Activated CD8-positive, alpha-beta memory T cell treated with anti-CD3 and anti-CD28 coated beads, Interleukin-2, amount 50 U/mL, for 4 hours (primary cell): ENCODE measurements at places on chromosomes 7 and 10.

DNA sequence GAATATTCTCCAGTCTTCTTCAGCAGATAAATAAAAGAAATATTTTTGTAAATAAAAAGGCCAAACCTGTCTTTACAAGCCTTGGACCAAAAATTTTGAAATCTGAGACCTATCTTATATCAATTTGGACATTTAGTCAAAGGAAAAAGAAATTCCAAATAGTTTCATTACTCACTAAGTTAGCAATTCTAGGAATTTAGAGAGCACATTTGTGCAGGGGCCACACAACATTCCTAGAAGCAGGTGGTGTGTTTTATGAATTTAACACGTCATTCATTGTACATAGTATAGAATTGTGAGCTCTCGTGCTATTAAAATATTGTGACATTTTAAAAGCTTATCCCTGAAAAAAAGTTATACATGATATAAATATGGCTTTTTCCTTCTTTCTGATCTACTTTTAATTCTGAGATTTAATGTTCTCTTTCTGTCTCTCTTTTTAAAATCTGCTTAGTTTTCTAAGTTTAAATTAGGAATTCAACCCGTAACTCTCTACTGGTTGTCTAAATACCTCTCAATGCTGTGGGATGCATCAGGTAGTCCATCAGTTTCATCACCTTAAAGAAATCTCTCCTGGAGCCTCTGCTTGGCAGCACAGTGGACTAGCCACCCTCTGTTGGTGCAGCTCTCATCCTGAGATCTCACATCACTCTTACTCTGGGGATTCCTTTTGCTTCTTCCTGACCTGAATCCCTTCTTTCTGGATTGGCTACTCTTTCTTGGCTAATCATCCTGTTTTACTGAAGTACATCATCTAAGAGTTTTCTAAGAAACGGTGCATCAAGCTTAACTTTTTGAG, 124.5 kb downstream of the SEMA3E start:
- no peak for DNase-seq

DNA sequence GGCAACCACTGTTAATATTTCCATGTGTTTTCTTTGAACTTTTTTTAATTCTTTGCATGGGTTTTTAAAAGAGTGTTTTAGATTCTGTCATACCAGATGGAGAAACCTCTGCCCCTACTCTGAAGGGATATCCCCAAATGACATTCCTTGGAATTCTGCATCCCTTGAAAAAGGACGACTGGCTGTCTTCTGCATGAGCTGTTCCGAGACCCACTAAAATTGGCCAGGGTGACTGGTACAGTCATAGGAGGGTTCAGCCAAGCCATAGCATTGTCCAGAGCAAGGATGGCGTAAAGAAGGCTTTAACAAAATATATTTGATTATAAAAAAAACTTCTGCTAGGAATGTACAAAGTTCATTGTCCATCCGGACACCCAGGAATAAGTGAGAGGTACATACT, 952.9 kb downstream of the NRG3 start:
- no peak for DNase-seq

DNA sequence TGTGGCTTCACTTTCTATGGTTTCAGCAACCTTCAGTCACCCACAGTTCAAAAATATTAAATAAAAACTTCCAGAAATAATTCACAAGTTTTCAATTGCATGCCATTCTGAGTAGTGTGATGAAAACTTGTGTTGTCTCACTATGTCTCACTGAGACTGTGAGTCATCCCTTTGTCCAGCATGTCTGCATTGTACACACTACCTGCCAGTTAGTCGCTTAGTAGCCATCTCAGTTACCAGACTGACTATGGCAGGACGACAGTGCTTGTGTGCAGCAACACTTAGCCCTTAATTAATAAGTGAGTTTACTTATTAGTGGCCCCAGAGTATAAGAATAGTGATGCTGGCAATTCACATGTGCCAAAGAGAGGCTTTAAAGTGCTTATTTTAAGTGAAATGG, 22.5 kb downstream of the CCDC186 start:
- DNase-seq: no peak

DNA sequence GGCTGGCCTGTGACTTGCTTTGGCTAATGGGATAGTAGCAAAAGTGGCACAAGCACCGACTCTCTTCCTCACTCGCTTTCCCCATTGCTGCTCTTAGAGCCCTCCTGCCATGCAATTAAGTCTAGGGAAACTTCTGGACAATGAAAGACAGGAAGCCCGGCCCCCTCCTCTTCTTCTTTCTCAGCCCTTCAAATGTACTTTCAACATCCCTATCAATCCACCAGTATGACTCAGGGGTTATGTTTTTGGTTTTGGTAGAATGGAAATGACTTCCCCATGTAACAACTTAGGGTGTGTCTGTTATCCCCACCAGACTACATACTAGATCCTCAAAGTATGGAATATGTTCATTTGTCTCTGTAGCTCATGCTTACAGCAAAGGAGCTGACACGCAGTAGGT, 139.0 kb upstream of the GDF10 start:
- no peak for DNase-seq

- DNase-seq: no peak
These were observed 133.3 kb upstream of the NAMPT start for GRCh38 chr7:106418094-106418493.

GRCh38 chr10:70535001-70535400, 56.4 kb downstream of the PALD1 start:
- DNase-seq: no peak

DNA sequence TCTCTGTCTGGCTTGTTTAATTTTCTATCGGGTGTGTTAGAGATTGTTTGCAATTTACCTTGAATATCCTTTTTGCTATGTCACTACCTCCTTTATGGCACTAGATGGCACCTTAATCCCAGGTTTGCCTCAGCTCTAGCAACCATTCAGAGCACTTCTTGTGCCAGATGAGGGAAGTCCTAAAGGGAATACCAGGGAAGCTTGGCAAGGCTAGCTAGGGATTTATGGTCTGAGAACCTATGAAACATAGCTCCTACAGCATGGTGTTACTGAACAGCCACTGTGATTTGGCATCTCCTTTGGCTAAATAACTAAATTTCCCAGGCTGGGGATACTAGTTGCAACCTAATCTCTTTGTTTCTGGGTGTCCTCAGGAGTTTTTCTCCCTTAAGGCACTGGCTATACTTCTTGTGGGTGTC, 69.0 kb upstream of the VOPP1 start:
- no peak for DNase-seq

DNA sequence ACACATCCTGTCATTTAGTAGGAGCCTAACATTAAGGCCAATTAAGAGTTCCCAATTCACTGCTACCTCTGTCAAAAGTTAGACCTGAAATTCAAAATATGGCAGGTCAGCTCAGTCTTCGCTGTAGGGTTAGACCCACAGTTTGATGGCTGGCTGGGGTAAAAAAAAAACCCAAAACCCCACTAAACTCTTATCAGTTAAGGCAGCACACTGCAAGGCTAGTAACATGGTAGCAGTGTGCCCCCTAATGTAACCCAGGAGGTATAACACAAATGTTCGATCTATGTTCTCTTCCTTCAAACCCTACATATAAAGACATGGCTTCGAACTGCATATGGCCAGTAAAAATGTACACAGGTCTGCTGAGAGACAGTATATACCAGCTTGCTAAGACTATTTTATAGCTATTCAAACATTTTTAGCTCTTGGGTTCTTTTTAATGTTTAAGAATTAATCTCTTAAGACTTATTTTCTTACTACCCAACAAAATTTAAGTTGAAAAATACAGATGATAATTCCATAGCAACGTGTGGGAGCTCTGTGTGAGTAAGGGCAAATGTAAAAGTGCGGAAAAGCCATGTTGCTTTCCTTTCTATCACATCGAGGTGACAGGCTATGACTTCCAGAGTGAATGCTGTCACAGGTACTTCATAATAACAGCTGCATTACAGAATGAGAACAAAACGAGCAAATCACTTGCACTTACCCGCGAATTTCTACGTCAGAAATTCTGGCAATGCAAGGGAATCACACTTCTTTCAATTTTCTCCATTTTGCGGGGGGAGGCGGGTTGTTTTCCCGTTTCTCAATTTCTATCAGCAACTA, 168.4 kb upstream of the IMMP2L start:
- DNase-seq: no peak

- DNase-seq: no peak
These were observed 99.8 kb downstream of the JCAD start for GRCh38 chr10:29959586-29959985.

- no peak for DNase-seq
These were observed 167.0 kb downstream of the SFMBT2 start for GRCh38 chr10:7243873-7244272.

GRCh38 chr7:137757146-137757925, 89.4 kb downstream of the DGKI start:
- DNase-seq: no peak

DNA sequence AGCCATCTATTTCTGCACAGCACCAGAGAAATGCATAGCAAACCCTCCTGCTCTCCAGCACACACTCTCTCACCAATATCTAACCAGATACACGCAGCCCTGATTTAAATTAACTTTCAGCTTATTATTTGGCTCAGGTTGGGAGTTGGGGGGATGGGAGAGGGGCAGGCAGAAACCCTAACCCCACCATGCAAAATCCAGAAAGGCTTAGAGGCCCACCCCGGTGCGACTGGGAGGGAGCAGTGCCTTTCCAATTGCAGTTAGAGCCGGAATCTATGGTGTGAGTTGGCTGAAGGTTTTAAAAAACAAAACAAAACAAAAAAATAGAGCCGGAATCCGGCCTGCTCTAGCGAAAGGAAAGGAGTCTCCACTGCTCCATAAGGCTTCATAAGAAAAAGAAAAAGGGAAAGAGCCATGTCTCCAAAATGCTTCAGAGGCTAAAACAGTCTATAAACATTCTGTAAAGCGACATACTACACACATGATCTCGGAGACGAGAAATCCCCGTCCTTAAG, 2.9 kb downstream of the IGF2BP3 start:
- no peak for DNase-seq

GRCh38 chr10:122530177-122530576, 30.4 kb upstream of the DMBT1 start:
- DNase-seq: no peak

DNA sequence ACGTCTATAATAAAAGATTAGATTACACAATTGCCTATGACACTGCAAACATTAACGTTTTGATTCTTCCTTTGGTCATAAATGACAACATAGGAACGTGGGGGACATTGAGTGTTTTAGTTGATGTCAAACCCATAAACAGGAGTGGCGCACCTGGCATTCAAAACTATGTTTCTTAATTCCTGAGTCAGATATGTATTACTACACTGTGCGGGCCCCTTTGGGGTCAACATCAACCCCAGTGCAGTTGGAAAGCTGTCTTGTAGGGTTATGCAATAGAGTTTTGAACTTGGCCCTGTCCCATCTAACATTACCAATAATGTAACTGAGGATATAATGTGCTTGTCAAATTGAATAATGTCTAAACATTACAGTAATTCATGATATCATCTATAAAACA, 156.5 kb downstream of the CSTF2T start:
- DNase-seq: no peak

DNA sequence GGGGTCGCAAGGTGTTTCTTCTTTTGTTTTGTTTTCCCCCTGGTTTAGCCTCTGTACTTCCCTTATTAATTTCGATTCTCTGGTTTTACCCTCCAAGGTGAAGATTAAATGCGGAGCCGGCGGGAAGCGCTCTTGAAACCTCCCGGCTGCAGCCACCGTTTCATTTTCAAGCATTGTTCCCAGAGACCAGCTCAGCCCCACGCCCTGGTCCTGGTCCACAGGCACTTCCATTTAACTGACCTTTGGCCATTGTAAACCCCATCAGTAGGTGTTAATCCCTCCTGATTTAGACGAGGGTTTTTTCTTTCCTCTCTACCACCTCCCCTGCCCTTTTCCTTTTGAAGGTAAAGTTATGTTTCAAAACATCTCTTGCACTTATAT, 39.2 kb upstream of the ENO4 start:
- no peak for DNase-seq

- DNase-seq: no peak
These were observed 370.9 kb upstream of the SEMA3A start for GRCh38 chr7:84565345-84566074.

DNA sequence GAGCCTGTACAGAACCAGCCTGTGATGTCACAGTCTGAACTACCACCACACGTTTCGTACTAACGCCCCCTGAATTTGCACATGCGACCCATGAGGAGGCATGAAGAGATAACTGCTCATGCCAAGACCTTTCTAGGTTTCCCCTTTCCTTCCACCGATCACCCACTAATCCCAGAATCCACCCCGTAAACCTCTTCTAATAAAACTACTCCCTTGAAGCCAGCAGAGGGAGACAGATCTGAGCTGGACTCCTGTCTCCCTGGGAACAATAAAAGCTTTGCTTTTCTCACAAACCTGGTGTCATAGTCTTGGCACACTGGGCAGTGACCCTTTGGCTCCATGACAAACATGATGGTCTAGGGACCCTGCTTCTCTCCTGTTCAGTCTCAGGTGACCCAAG, 144.5 kb downstream of the FRMD4A start:
- no peak for DNase-seq

DNA sequence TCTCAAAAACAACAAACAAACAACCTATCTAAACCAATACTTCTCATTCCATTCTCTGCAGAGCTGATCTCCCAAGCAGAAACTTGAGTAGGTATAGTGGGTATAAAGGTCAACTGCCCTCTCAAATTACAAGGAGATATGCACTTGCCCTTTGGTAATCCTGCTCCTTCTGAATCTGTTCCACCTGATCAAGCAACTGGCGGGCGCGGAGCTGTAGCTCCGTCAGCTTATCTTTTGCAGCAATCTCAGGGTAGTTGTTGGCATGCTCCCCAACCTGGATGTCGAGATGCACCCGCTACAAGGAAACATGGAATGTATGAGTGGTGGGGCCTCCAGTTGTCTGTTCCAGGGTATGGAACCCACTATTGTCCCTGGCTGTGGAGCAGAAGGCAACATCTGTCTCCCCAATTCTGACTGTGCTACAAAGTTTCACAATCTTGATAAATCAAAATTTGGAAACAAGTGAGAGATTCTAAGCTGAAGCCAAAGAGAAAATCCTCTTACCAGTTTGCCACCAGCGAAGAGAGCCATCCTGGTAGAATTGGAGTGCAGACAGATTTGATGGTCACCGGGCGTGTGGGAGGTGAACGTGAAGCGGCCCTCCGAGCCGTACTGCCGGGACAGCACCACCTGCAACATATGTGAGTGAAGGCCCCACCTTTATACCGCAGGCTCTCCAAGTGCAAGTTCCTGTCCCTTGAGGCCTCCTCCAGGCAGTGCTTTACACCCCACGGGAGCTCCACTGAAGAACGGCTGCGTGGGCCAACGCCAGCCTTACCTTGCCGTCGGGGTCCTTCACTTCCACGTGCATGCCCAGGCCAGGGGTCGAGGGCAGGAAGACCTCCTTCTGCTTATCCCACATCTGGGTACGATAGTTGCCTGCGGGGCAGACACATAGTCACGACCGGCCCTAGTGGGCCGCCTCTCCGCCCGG, 819 bp downstream of the TMED4 start:
- DNase-seq: peak; percentile 36
